ENCODE measurements at places on chromosomes 7 and 10.
A peak's percentile ranks its signal among the peaks of the same experiment; 100 is the strongest.

DNA sequence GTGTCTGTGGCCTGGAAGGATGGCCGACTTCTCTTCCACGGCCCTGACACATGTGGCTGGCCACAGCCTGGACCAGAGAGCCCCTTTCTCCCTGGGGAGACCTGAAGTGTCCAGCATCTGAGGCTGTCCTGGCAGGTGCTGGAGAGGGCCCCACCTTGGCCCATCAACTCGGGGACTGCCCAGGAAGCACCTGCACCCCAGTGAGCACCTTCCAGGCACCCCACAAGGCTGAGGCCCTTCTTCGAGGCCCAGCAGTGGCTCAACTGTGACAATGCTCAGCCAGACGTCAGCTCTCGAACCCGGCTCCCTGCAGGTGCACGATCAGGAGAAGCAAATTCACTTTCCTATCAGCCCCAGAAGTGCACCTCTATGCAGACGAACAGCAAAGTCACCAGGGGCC is 24.3 kb downstream of the RGS10 start:
- no peak for DNase-seq

DNA sequence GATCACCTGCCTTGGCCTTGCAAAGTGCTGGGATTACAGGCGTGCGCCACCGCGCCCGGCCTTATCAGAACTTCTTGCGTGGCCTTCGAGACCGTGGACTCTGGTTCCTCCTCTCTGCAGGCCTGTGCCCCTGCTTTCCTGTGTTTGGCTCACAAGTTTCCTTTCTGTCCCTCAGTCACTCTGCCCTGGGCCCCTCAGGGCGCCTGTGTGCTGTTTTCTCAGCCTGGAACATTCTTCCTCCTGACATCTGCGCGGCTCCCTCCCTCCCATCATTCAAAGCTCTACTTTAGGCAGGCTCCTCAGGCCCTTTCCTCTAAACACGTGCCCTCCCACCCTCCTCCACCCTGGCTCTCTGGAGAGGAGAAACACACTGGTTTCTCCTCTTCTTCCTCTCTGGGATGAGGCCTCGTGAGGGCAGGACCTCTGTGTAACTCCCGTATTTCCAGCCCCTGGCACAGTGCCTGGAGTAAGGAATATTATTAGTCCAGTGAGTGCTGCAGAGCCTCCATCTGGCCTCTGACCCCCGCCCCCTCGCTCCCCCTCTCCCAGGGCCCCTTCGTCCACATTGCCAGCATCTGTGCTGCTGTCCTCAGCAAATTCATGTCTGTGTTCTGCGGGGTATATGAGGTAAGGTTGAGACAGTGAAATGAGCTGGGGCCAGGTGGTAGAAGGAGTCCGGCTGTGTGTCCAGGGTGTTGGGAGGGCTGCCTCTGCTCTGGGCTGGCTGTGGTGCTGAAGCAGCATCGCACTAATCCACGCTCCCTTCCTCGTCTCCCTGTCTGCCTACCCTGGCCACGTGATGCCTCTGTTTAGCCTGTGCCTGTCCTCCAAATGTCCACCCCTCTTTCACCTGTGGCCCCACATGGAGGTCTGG is 7.1 kb downstream of the CLCN1 start:
- DNase-seq = no peak

DNA sequence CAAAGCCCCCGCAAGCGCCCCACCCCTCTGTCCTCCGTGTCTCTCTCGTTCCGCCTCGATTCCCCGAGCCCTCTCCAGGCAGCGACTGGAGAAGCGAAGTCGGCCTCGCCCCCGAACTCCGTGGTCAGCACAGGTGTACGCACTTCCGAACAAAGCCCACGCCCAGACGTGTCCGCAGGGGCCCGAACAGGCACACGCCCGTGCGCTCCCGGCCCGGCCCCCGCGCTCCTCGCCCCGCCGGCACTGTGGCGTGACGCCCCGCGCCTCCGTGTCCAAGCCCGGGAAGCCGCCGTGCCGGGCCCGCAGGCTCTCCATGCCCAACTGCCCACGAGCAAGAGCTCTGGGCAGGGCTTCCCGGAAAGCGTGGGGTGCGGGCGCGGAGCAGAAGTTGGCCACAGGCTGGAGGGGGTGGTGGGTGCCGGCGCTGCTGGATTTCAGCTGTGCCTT is 662 bp downstream of the NRCAM start:
- peak; percentile 24 for DNase-seq

- DNase-seq = no peak
These were observed 256.4 kb downstream of the KIAA1217 start for GRCh38 chr10:24465124-24465874.

DNA sequence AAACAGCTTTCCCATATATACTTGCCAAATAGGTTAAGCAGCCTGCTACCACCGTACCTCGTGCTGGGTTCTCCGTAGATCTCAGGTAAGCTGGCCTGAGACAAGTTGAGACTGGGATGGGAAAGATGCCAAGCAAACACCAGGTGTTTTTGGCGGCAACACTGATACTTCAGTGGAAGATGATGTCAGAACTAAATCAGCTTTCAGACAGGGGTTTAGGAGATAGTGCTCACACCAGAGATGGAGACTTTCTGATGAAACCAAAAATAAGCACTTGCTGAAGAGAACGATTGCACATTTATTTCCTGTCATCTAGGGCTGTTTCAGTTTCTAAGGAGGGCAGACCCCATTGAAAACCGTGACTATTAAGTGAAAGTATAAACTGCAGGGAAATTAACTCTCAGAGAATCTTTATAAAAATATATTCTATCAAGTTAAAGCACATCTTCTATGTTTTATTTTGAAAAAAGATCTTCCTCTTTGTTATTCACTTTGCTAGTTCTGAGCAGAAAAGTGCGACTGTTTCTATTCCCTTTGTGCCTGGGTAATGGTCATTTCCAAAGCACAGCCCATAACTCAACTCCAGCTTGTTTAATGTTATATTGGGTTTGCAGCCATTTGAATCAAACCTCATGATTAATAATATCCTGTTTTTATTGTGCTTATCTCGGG is 149.9 kb downstream of the CPED1 start:
- DNase-seq = no peak
